ENCODE measurements at places on chromosomes 2 and 18.

DNA sequence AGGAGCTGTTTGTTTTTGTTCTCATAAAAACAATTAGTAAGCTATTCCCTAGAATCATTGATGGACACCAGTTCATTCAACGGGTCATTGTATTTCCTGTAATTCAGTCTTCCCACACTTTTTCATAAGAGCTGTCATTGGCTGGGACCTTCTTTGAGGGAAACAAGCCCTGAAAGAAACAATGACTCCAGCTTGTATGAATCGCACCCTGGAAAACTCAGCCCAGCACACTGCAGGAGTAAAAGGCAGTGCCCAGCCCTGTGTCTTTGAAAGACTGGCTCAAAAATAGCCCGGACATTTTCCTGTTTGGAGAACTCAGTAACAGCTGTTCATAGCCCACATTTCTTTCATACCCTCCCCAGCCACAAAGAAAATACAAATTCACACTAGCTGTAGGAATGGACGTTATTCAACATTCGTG is 81.5 kb downstream of the NCKAP5 start:
- no peak for DNase-seq
- H3K27me3 ChIP-seq: no peaks in the 10 kb centered on the region
- H3K36me3 ChIP-seq: no peaks in the 10 kb centered on the region
- no peak overlapping the region for H3K27ac ChIP-seq
- H3K4me1 ChIP-seq: no peaks in the 10 kb centered on the region
- H3K4me3 ChIP-seq: no peak overlapping the region

DNA sequence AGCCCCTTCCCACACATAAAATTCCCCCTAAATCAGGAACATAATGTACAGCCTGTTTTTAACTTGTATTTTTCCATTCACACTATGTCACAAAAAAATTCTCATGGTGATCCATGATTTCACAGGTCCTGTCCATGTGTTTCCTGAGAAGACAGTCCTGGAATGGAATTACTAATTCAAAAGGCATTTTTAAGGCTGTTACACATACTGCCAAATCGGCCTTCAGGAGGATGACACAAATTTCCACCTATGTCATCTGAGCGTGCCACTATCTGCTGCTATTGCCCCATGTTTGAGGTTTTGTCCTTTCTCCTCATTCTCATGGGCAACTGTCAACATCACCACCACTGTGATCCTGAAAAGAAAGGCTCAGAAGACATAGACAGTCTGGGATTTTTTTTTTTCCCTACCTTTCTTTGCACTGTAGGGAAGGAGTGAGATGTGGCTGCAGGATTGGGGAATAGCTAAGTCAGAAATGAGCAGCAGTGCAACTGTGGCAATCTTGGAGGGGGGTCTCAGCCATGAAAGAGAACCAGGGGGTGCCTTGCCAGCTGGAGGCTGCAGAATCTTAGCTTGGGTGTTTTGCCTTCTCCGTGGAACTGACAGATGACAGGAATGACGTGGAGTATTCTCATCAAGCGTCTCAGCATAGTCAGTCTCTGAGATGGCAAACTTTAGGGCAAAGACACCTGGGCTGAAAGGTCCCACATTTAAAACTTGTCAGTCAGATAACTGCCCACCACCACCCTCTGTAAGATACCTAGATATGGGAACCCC is 73.4 kb downstream of the MARCHF4 start:
- H3K27me3 ChIP-seq: peaks cover 9% of the 10 kb centered on the region
- no peaks in the 10 kb centered on the region for H3K4me1 ChIP-seq
- DNase-seq: no peak
- H3K36me3 ChIP-seq: no peaks in the 10 kb centered on the region
- no peak overlapping the region for H3K4me3 ChIP-seq

DNA sequence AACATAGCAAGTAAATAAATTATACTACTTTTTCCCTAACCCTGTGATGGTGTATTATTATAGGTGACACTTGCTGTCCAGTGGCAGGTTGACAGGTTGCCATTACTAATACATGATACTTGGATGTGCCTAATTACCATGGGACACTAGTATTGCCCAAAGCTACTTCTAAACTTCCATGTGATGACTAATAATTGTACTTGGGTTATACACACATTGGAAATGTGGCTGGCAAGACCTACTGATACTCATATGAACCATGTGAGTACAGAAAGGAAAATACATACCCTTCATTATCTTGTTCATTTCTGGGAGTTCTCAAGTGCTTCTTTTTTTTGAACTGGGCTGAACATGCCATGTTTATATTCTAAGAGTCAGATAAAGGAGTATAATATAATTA is 156.4 kb downstream of the IKZF2 start:
- peaks cover 10% of the 10 kb centered on the region for H3K4me1 ChIP-seq
- H3K27me3 ChIP-seq: no peaks in the 10 kb centered on the region
- H3K27ac ChIP-seq: no peak overlapping the region

DNA sequence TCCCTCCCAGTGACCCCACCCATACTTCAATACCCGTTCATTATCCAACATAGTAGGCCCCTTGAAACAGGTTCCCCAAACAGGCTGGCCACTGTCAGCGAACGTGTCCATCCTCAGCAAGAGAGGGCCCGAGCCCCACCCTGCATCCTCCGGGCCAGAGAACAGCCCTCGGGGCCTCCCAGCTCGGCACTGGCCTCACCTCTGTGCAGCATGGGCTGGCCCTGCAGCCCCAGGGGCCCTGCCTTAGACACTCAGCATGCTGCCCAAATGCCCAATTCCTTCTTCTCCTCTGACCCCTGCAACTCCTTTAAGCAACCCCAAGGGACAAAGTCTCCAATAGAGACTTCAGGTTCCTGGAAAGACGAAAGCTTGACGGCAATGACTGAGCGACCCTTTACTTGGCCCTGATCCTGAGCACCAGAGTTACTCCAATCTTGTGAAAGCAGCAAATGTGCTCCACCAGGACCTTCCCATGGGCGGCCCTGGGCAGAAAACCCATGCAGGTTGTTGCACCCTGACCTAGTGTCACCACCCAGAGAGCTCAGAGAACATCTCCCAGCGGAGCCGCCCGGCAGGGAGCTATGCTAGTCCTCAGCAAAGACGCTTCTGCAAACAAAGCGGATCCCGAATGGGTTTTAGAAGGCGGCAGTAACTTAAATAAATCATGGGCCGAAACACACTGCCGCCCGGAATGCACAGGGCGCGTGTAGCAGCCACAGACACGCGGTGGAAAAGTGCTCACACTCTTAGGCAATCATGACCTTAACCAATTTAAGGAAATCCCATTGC is 782 bp downstream of the COL6A3 start:
- no peak overlapping the region for H3K4me3 ChIP-seq
- H3K36me3 ChIP-seq: no peaks in the 10 kb centered on the region
- peaks cover 60% of the 10 kb centered on the region for H3K27me3 ChIP-seq
- H3K27ac ChIP-seq: no peak overlapping the region
